ENCODE measurements at places on chromosomes 11 and 22. TPM values are rescaled to one million over a fixed set of nuclear protein-coding genes. Genes with fewer than 3 reads are reported as not detected.

DNA sequence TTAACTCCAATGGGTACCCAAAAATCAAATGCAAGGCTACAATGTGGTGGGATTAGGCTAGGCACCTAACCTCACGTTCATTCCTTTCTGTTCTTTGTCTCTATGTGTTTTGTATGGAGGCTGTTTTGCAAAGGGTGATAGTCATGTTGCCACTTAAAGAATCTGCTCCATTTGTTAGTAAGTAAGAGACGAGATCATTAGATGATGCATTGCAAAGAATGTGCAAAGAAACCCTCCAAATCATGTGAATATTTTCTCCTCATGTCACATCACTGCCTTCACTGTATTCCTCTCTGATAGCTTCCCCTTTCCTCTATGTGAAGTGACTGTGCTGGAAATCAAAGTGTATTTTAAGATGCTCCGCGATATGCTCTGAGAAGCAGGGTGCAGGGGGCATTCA, 11.9 kb downstream of the SYT13 start:
- no peak for DNase-seq

UCP3 gene
- total RNA-seq, result 1.5 TPM

C11orf58 gene
- 72.3 TPM for total RNA-seq

CSF2RB gene
- 2.1 TPM for total RNA-seq

DNA sequence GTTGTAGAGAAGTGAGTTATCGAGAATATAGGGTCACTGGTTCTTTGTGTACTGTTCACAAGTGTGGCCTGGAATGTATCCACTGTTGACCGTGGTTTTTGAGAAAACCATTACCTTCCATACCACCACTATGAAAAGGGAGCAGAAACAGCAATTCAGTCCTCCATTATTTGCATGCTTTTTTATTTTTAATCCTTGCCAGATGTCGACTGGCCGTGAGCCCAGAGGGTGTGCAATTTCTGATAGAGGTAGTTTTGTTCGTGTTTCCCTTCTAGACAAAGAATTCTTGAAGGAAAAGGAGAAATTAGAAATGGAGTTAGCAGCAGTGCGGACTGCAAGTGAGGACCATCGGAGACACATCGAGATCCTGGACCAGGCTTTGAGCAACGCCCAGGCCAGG, 81.7 kb downstream of the AMOTL1 start:
- no peak for DNase-seq

DNA sequence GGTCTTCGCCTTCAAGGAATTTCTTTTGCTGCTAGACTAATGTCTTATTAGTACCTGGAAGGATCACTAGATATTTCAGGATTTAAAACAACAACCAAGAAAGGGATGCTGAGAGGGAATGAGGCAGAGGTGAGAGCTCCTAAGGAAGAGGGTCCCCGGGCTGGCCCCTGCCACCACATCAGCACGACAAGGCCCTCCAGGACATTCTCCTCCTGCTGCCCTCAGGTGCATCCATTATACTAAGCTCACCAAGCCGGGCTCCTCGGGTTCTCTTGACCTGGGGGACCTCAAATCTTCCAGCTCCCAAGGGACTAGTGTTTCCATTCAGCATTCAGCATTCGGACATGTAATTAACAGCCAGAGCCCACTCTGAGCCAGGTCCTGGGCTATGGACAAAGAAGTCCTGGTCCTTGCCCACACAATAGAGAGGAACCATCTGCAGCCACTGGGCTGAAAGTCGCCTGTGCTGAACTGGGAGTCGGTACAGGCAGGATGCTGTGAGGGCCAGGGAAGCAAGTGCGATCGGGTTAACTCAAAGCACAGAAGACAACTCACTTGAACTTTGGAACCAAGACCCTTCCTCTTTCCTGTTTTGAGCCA, 29.4 kb upstream of the OAF start:
- peak; percentile 16 for DNase-seq

CLTCL1 gene
- 3.4 TPM for total RNA-seq

DNA sequence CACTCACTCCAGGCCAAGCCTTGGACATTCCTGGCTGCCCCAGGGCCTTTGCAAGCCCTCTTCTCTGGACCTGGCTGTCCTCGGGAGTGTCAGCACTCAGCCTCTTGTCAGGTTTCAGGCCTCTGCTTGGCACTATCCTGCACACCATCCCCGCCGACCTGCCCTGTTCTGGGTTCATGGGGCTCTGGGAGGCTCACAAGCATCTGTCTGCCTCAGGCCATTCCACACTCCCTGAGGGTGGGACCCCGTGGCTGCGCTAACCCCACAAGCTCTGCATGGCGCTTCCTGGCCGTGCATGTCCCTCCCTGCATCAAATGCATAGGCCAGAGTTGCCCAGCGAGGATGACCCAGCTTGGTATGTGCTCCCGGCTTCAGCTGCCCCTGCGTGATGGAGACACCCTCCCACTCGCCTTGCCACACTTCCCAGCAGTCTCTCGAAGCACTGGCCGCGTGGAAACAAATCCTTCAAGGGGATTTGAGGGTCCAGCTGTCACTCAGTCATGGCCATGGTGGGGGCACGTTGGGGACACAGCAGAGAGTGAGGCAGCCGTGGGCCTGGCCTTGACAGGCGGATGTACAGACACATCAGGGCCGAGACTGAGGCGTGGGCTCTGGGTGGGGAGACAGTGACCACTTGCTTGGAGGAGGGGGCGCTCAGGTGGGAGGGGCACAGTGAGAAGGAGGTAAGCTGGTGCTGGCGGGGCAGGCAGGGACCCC, 87.3 kb downstream of the KCNQ1 start:
- DNase-seq, result no peak

DNA sequence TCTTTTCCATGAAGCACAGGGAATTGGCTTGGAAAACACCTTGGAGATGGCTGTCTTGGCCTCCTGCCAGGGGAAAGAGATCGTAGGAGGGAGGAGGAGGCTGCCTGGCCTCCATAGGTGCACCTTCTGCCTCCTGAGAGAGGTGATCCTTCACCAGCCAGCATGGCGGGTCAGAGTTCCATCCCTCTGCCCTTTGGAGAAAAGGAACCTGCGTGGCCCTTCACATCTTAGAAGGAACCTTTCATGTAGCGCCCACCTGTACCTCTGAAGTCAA, 58.2 kb upstream of the DRD2 start:
- DNase-seq, result no peak

GRCh38 chr11:134536677-134537076, 124.6 kb upstream of the B3GAT1 start:
- DNase-seq, result no peak

GRCh38 chr22:47779474-47779873, 1017.0 kb downstream of the TBC1D22A start:
- no peak for DNase-seq

ALDH3B1 gene
- 18.8 TPM for total RNA-seq

- DNase-seq, result no peak
These were observed 48.6 kb downstream of the ZNRF3 start for GRCh38 chr22:28931844-28932567.

ABCG4 gene
- total RNA-seq, result 0.22 TPM

LRP5 gene
- 81.0 TPM for total RNA-seq

DNA sequence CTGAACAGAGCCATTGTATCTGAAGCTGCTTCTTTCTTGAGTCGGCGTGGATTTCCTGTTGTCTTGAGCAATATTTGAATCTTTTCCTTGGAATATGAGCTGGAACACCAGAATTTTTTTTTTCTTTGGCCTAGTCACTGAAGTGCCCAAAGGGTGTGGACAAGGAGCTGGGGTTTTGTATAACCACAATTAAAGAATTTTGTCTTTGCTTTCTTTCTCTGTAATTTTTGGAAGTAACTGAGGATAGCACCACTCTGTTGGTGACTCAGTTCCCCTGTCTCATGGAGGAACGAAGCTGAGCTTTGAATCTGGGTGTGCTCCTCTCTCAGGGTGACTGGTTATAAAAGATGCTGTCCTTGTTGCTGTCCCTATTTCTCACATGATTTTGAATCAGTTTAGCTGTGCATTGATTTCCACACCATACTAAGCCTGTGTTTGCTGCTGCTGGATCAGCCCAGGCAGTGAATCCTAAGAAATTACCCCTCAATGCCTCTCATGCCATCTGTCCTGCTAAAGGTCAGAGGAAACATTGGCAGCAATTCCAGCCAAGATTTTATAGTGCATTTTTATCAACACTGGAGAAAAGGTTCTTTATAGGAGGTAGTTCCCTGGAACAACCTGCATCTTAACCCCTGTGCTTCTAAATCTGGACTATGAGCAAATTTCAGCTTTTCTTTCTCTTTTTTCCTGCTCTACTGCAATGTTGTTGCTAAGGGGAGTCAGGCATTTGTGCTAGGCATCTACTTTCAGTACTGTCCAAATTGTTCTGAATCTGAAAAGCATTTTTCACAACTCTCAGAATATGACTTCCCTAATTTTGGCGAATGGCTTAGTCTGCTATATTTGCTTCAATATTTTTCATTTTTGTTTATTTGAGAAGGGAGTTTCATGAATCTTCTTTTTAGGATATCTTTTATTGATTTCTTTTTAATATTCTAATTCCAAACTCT, 540.8 kb downstream of the SOX6 start:
- DNase-seq, result peak; percentile 46

- DNase-seq, result no peak
These were observed 103.8 kb downstream of the MORC2 start for GRCh38 chr22:30864441-30865420.

LGR4 gene
- 88.2 TPM for total RNA-seq

FGF3 gene
- not detected for total RNA-seq

- peak; percentile 63 for DNase-seq
These were observed 39.1 kb upstream of the CREB3L1 start for GRCh38 chr11:46238078-46238966.

SOX10 gene
- 0.57 TPM for total RNA-seq

GRAP2 gene
- total RNA-seq, result 4.2 TPM

KCNK4 gene
- not detected for total RNA-seq

PHOX2A gene
- total RNA-seq, result 0.27 TPM

GRCh38 chr22:46193898-46194310, 43.6 kb downstream of the PPARA start:
- DNase-seq, result peak; percentile 83

IGLL1 gene
- total RNA-seq, result not detected

SERHL2 gene
- 1.7 TPM for total RNA-seq

GRCh38 chr11:65315204-65315865, 669 bp downstream of the CDC42EP2 start:
- peak; percentile 90 for DNase-seq

SAA4 gene
- total RNA-seq, result not detected

DNA sequence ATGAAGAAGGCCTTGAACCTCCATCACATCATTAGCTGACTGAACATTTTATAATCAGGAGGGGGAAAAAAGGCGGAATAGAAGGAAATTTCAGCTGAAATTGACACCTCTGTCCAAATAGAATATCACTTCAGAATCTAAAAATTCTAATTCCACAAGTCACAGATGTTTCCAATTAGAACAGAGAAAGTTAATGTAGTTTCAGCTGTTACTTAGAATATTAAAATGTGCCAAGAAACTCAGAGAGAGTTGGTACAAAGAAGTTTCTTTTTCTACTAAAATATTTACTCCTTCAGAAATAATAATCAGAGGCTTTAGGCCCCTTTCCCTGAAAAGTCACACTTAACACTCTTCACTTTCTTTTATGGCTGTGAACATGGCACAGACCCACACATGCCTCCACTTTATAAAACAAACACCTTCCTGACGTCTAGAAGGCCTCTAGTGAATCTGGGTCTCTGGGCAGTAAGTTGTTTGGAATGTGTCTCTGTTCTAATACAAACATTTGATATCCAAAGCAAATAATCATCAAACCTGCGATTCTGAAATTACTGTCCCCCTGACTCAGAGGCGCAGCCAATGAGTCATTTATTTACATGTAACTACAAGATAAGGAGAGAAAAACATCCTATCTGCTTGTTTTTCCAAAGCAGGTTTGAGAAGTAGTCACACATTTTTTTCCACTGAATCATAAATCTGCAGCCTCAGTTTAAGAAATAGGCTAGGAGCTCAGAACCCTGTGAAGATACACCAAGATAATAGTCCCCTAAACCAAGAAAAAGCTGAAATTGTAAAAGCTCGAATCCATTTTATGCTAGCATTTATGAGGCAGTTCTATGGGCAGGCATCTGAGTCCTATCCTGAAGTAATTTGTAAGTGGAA, 148.4 kb downstream of the ME3 start:
- DNase-seq, result no peak

GRCh38 chr22:31333641-31334040, 12.5 kb downstream of the PATZ1 start:
- DNase-seq, result no peak

GRCh38 chr22:27110665-27111451, 453.5 kb downstream of the MIAT start:
- DNase-seq, result no peak

DNA sequence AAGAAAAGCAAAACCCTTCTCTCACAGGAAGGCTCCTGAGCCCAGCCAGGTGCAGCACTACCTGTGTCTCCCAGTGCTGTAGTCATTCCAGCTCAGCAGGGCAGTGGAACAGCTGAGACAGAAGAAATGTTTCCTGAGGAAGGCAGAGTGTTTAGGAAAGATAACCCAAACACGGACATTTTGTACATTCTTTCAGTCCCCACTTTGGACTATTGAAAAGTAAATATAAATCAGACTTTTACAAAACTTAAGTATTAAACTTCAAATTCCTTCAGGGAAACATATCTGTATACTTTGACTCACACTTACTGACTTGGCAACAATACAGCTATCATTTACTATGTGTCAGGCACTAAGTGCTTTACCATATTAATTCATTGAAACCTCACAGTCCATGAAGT, 40.4 kb downstream of the RRAS2 start:
- DNase-seq, result no peak

- DNase-seq, result no peak
These were observed 1.8 kb downstream of the TESMIN start for GRCh38 chr11:68749229-68750123.

RTN4RL2 gene
- total RNA-seq, result 0.82 TPM

- peak; percentile 21 for DNase-seq
These were observed 1.7 kb downstream of the PGR start for GRCh38 chr11:101127699-101128570.

DNA sequence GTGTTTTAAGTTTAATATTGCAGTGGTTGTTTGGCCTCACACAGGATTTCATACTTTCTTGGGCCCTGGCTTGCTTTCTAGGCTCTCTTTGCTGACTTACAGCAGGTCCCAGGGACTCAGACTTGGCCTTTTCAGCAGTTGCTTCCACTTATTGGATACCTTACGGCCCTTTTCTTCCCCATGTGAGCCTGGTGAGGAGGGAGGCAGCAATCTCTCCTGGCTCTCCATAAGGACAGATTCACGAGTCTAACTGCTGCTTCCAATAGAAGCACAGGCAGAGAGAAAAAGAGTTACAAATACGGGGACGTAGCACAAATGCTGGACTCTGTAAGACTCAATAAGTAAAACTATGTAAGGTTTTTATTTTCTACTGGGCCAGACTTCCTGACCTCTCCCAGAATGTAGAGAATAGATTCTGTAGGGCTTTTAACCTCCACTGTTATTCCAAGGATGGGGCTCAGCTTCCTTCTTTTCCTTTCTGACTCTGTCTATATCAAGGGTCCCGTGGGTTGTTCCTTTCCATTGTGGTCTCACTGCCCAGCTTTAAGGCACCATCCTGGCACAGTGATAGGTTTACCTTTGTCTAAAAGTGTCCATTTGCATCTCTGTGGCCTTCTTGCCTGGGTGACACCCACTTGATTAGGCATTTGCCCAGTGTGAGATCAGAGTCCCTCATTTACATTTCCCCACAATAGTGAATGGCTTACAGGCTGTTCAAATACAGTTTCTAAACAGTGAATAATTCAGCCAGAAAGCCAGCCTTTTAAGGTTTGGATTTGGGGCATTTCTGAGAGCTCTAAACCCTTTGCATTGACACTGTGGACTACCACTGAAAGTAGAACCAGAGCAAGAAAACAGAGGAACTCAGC, 92.8 kb downstream of the RASSF10 start:
- DNase-seq, result no peak

Measured in colonic mucosa (tissue), 4 donors.